Adipocyte (in vitro differentiated cells): ENCODE measurements at places on chromosomes 4 and X.

- no peak for DNase-seq
Measured at GRCh38 chr4:88216395-88216794, 58.0 kb upstream of the ABCG2 start.

DNA sequence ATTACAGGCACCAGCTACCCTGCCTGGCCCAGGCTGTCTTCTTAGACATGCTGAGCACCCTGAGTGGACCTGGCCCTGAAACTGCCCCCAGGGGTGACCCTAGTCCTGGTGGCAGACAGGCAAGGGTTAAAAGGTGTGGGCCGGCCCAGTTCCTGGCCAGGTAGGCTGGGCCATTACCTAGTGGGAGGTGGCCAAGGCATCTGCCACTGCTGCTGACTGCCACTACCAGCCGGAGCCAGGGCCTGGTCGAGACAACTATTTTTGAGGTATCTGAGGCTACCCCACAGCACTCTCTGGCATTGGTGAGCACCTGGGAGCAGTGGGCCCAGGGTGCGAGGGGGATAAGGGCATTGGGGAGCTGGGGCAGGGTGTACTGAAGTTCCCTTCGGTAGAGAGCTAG, at the start of gene CCDC120:
Gene CCDC120 (plus strand): TSS at position 206 of the 400 bp plus-strand sequence. CDS start 3,043 bp downstream, outside the sequence.
- no peak for DNase-seq

DNA sequence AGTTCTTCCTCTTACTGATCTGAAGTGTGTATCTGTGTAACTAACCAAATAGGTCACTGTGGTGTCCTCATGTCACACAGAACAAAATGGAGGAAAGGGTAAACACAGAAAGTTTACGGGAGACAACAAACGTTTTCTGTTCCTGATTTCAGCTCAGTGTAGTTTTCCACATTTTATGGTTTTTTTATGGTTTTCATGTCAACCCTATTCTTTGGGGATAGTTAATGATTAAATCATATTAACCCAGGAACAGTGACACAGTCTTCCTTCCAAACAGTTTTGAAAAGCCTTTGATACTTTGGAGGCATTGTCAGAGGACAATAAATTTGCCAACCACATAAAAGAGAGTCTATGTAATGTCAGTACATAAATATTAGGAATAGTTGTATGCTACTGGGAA, 4.2 kb downstream of the LNX1 start:
- DNase-seq = no peak

GRCh38 chr4:93659629-93660028, 168.9 kb upstream of the ATOH1 start:
- DNase-seq = no peak

DNA sequence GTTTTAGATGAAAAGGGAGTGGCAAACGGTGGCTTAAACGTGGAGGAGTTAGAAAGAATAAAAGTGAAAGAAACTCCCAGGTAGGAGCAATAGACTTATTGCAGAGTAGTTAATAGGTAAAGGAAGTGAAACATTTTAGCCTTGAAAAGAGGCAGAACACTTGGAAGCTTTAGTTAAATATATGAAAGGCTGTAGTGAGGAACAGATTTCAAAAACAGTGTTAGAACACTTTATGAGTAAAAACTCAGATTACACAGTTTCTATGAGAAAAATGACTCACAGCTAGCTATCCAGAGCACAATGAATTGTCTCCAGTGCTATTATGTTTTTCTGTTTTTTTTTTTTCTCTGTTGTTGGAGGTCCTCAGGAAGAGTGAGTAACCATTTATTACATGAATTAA, 45.8 kb downstream of the TACR3 start:
- DNase-seq = no peak

GRCh38 chr4:189826657-189827056, 114.0 kb upstream of the FRG1 start:
- no peak for DNase-seq

DNA sequence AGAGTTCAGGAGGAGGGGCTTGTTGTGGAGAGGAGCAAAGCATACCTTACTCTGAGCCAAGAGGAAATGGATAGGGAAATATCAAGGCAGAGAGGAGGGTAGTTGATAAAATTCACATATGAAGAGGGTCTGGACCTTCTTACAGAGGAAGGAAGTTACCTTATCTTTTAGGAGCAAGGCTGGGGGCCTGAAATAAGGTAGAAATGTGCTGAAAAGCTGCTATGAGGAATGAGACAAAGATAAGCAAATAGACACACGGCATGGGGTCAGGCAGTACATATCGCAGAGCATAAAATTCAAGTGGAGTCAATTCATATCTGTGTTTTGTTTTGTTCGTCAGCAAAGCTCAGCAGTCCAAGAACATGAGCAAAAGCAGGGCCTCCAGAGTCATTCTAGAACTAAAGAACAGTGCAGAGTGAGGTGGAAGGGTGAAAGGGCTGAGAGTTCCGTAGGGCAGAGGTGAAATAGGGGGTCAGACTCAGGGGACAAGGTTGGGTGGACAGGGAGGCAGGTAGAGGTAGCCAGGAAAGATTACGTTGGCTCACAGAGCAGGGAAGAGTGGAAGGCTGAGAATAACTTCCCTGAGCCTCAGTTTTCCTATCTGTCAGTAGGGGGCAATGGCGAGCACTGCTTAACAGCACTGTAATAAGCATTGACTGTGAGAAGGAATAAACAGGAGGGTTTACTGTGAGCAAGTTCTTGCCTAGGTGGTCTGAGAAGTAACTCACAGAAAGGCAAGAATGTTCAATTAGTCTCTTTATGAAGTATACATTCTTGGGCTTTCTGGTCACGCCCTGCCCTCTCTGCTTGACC, 9.2 kb downstream of the VSIG4 start:
- peak; percentile 3 for DNase-seq

GRCh38 chrX:101658661-101659491, 774 bp downstream of the ARMCX2 start:
- DNase-seq = peak; percentile 77

GRCh38 chrX:40152173-40152711, 54.5 kb upstream of the BCOR start:
- no peak for DNase-seq

DNA sequence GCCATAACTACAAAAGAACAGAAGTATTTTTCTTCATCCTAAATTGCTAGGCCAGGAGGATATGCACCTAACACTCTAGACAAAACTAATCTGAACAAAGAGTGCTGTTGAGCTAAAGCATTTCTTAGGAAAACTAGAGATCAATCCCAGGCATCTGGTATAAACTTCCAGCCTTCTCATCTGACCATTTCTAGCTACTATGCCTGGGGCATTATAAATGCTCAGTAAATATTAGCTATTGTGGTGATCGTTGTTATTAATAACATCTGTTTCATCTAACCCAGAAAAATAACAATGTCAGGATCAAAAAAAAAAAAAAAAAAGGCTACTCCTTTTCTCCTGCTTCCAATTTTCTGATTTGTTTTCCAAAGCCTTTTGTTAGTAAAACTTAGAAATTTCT, 7.7 kb upstream of the SLC10A6 start:
- peak; percentile 13 for DNase-seq

- DNase-seq = peak; percentile 7
Measured at GRCh38 chrX:34332334-34332733, 200.2 kb upstream of the FAM47A start.

DNA sequence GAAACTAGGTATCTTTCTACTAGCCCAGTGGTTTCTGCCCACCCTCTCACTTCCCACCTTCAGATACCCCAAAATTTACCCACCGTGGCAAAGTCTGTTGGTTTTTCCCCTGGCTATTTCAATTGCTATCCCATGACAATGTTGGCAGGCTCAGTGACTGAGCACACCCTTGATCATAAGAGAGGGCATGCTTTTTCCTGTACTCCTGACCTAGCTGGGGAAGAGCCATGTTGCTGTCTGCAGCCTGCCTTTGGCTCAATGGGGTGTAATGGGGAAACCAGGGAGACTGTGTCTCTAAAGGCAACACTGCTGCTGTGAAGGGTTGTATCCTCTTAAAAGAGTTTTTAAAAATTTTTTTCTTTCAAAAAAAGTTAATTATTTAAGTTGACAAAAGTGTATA, 90.4 kb upstream of the CITED1 start:
- DNase-seq = no peak

GRCh38 chrX:53128097-53128749, 34.3 kb downstream of the KANTR start:
- DNase-seq = peak; percentile 18

- peak; percentile 76 for DNase-seq
Measured at GRCh38 chr4:71472946-71473345, 134.1 kb downstream of the SLC4A4 start.

DNA sequence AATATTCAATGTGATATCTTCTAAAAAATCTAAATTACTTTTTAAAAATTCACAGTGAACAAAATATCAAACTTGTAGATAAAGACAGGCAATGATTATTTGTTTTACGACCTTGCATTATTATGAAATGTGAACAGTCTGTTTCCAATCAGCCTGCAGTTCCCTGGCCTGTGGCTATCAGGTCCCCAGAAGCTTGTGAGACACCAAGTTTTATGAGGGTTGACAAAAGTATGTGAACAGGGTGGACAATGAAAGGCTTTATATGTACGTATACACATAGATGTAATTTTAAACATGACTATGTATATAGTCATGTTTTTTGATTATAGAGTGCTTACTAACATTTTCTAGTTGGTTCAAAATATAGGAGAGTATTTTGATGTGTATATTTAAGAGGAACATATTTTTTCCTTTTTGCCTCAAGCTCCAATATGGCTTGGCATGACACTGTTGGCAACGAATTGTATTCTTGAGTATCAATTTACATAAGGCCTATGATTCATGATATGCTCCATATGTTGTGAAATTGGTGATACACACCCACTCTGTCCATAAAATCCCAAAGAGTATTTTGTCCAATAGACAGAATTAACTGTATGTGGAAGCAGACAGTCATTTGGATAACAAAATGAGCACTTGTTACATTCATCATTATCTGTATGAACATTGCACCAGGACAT, 55.7 kb downstream of the BTC start:
- DNase-seq = peak; percentile 89

- no peak for DNase-seq
Measured at GRCh38 chrX:143002206-143002605, 23.5 kb upstream of the SPANXN4 start.

DNA sequence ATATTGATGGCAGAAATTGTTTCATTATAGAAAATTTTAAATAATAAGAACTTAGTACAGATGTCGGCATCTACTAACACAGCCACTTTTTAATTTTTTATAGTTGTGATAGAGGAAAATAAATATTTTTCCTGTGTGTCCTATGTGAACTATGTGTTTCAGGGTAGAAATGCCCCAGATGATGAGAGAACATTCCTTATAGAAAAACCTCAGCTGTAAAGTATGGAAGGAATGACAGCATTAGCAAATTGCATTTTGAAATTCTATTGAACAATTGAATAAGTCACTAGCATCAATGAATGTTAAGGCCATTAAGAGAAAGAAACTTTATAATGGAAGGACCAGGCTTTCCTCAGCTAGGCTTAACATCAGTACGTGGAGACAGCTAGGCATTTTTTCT, 149.2 kb downstream of the CFAP299 start:
- DNase-seq = peak; percentile 56

DNA sequence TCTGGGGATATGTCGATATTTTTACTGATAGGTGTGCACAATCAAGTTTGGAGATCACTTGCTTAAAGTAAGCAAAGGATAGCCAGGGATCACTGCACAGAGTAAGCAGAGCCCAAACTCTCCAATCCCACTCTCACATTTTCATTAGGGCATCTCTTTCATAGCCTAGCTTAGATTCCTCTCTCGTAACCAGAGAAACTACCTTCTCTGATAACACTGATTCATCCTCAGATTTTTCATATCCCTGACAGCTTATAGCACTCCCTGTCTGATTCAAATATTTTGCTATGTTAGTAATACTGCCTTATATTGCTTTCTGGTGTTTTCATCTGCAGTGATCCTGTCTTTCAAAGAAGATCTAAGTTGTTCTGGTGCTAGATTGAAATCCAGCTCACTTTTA, 123.7 kb downstream of the CBLL2 start:
- DNase-seq = no peak

DNA sequence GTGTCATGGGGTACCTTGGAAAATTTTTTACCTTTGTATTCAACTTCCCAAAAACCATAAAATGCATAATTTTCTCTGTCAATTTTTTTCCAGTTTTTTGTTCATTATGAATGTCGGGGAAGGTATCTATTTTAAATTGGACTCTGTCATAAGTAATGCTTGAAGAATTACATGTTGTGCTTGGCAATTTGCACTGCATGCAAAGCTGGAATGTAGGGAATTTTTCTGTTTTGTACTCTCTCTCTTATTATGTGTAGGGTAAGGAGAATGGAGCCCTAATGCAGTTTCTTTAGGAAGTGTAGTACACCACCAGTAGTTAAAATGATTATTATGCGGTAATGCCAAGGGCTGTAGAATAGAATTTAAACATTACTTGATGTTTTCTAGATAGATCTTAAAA, 137.7 kb upstream of the LIMCH1 start:
- DNase-seq = peak; percentile 59

GRCh38 chr4:23942471-23942870, 52.6 kb upstream of the PPARGC1A start:
- DNase-seq = no peak

DNA sequence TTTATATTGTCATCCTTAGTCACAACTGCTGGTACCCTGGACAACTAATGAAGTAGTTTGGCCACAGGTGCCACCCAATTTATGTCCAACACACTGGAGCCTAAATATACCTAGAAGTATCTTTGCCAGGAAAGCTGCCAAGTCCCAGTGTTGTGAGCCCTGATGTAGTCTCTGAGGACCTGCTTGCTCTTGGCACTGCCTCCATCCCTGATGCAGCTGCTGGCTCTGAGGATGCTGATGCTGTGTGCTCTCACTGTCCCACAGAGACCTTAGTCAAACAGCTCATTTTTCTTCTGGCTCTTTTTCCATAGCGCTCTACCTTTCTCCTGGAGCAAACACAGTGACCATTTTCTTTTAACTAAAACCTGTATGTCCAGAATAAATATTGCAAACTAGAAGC, 1535.4 kb upstream of the ADGRL3 start:
- DNase-seq = no peak

GRCh38 chr4:86898562-86898961, 6.3 kb upstream of the C4orf36 start:
- no peak for DNase-seq

GRCh38 chrX:1355131-1356046, 18.8 kb downstream of the IL3RA start:
- no peak for DNase-seq

- peak; percentile 70 for DNase-seq
Measured at GRCh38 chr4:149961876-149962597, 116.2 kb upstream of the DCLK2 start.

GRCh38 chr4:127905029-127905428, 24.3 kb downstream of the PLK4 start:
- DNase-seq = no peak

- DNase-seq = no peak
Measured at GRCh38 chr4:160928482-160928881, 1235.3 kb downstream of the FSTL5 start.
